ENCODE measurements at places on chromosomes 3 and 15.

DNA sequence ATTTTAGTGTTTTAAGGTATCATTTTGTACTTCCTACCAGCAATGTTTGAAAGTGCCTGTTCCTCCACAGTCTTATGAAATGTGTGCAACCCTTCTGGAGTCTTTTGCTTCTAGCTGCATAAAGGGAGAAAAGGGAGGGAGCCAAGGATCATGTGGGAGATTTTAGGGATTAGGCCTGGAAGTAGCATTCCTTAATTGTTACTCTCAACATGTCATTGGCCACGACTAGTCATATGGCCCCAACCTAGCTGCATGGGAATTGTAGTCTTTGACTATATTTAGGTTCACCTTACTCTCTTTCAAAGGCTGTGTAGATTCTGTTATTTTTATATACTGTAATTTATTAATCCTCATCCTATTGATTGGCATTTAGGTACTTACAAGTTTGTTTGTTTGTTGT is 14.9 kb downstream of the CRTAP start:
- peak; percentile 59 for DNase-seq

GRCh38 chr3:163605915-163606314 is 1472.4 kb downstream of the SI start:
- no peak for DNase-seq

GRCh38 chr15:43168192-43169107 is 16.8 kb upstream of the CCNDBP1 start:
- DNase-seq, result no peak

DNA sequence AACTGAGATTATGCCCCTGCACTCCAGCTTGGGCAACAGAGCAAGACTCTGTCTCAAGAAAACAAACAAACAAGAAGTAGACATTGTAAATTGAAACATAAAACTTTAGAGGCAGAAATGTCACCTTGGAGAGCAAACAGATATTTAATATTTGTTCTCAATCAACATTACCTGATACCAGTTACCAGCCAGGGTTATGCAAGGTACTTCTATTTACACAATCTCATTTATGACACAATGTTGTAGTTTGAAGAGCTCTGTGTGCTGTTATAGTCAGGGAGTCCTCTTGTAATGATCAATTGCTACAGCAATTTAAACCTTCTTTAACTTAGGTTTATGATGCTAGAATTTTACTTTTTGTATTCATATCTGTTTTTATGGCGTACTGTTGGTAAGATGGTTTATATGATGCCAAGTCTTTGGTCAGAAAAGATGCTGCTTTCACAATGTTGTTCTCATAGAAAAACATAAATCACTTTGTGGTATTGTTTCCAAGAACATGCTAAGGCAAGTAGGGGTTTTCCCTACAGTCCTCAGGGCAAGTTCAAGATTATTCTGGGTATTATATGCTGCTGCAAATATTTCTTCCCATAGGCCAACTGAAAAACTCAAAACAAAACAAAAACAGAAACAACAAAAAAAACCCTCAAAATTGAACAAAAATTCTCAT is 173.5 kb downstream of the TNIK start:
- no peak for DNase-seq

DNA sequence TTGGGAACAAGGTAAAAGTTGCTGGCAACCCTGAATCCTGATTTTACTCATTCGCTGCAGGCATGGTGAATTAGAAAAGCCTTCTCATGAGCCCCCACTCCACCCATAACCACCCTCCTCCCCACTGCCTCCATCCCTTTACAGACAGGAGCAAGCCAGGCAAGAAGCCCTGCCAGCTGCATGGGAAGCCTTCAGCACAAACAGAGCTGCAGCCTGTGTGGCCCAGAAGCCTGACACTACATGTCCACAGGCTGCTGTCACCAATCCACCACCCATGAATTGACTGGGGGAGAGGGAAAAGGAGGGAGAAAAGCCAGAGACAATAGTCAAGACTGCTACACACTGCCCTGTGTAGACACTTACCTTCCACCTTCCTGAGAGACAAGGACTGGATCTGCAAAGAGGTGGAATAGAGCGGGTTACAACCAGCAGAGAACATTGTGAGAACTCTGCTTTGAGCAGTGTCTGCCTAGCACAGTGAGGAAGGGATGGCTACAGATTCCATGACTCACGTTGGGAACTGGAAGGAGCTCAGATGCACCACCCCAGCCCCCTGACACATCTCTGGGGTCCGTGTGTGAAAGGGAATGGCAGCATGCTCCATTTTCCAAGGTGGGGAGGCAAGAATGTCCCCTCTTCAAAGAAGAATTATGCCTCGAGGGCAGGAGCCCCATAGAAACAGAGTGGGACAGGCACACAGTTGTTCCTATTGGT is 33.9 kb downstream of the DZIP1L start:
- no peak for DNase-seq

Data from iPS-NIHi11 (cell line).